Activated naive CD8-positive, alpha-beta T cell treated with anti-CD3 and anti-CD28 coated beads for 36 hours (primary cell): ENCODE measurements at places on chromosomes 7 and 10. TPM values are rescaled to one million over a fixed set of nuclear protein-coding genes. Genes with fewer than 3 reads are reported as not detected.

DNA sequence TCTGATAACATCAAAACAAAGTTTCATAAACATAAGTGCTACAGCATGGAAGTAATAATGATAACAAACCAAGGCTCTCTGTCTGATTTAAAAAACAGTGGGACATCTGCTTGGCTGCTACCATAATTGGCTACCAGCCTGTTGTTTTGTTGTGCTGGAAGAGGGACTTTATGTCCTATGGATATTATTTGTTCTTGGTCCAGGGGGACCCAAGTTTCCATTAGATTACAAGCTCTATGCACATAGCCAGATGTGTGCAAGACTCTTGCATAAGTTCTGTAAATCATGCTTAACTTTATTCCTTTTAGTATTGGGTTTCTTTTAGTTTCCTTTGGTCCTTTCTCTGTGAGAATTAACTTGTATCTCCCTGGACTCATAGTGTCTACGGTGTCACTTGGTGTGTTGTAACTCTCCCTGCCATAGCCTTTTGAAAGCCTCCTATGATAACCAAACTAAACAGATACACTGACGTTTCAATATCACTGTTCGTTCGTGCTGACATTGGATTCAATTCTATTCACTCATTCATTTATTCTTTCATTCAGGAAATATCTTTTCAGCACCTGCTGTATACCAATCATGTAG is 41.4 kb upstream of the CD36 start:
- no peaks in the 10 kb centered on the region for H3K4me1 ChIP-seq
- DNase-seq = no peak
- H3K27ac ChIP-seq = no peak overlapping the region
- no peaks in the 10 kb centered on the region for H3K27me3 ChIP-seq
- no peaks in the 10 kb centered on the region for H3K36me3 ChIP-seq

Gene GIMAP5
- 48.2 TPM for total RNA-seq

Gene SLC26A4
- total RNA-seq = 0.82 TPM

Gene TAS2R5
- total RNA-seq = 0.43 TPM

Gene HELLS
- total RNA-seq = 147 TPM

Gene ADAM22
- total RNA-seq = 2.3 TPM

Gene ARHGAP19
- total RNA-seq = 36.1 TPM

GRCh38 chr7:70579397-70580097 is 552.4 kb upstream of the GALNT17 start:
- H3K36me3 ChIP-seq = no peaks in the 10 kb centered on the region
- H3K4me1 ChIP-seq = no peaks in the 10 kb centered on the region
- DNase-seq = no peak
- no peak overlapping the region for H3K4me3 ChIP-seq
- no peaks in the 10 kb centered on the region for H3K27me3 ChIP-seq
- no peak overlapping the region for H3K27ac ChIP-seq
